Amniotic epithelial cell (primary cell): ENCODE measurements at places on chromosomes 7 and 10.

GRCh38 chr7:36281945-36282717 is 107.5 kb upstream of the ANLN start:
- peak; percentile 51 for DNase-seq

DNA sequence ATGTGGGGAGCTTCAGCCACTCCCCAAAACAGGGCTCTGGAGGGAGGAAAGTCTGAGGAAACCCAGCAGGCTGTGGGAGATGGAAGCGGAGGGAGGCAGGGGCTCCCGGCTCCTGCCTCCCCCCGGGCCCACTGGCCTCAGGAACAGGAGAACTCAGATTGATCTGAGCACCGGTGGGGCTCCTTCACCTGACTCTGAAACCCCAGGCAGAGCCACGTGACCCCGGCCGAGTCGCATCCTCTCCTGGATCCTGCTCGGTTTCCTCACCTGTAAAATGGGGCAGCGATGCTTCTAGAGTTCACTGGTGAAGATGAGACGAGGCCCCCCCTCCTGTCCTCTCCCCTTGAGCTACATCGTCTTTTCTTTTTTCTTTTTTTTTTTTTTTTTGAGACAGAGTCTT is 33.6 kb downstream of the TCERG1L start:
- DNase-seq: no peak

DNA sequence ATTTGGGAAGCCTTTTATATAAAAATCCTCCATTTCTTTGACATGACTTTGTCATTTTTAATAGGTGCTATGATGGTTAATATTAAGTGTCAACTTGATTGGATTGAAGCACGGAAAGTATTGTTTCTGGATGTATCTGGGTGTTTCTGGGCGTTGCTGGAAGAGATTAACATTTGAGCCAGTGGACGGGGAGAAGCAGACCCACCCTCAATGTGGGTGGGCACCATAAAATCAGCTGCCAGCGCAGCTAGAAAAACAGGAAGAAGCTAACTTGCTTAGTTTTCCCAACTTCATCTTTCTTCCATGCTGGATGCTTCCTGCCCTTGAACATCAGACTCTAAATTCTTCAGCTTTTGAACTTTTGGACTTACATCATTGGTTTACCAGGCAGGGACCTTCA is 1003.0 kb downstream of the SORCS3 start:
- DNase-seq: no peak

- DNase-seq: no peak
Observed at GRCh38 chr10:1638889-1639419, 98.4 kb downstream of the ADARB2 start.

- peak; percentile 25 for DNase-seq
Observed at GRCh38 chr7:98319176-98319575, 37.7 kb downstream of the BRI3 start.

GRCh38 chr7:96657347-96658021 is 52.2 kb downstream of the SEM1 start:
- no peak for DNase-seq

DNA sequence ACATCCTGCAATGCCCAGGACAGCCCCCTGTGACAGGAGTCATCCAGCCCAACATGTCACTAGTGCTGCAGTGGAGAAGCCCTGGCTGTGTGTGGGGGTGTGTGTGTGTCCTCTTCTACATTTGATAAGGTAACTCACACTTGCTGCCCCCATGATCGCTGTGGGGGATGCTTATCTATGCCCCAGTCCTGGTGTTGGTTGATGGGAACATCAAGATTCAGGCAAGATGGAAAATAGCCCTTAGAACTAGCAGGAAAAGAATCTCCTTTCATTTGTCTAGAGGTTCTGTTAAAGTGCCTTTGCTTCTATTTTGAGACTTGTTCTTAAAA is 52.4 kb downstream of the TCF7L2 start:
- no peak for DNase-seq

GRCh38 chr10:112131996-112132395 is 51.6 kb downstream of the GPAM start:
- DNase-seq: no peak

DNA sequence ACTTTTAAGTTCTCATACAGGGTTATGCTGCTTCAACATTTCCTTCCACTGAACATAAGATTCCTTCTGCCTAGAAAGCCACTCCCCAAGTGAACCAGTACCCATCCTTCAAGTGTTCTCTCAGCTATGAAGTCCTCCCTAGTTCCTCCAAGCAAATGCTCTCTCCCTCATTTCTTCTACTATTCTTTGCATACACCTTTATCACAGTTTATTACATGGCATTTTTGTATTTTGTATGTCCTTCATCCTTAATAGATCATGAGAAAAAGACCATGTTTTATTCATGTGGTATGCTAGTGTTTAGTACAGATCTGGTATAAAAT is 1.9 kb downstream of the SYPL1 start:
- DNase-seq: no peak

GRCh38 chr10:104144931-104145330 is 23.0 kb downstream of the SFR1 start:
- DNase-seq: no peak

GRCh38 chr10:104242545-104242944 is 10.4 kb upstream of the CFAP43 start:
- DNase-seq: no peak

GRCh38 chr7:79529214-79529880 is 75.9 kb upstream of the MAGI2 start:
- no peak for DNase-seq

DNA sequence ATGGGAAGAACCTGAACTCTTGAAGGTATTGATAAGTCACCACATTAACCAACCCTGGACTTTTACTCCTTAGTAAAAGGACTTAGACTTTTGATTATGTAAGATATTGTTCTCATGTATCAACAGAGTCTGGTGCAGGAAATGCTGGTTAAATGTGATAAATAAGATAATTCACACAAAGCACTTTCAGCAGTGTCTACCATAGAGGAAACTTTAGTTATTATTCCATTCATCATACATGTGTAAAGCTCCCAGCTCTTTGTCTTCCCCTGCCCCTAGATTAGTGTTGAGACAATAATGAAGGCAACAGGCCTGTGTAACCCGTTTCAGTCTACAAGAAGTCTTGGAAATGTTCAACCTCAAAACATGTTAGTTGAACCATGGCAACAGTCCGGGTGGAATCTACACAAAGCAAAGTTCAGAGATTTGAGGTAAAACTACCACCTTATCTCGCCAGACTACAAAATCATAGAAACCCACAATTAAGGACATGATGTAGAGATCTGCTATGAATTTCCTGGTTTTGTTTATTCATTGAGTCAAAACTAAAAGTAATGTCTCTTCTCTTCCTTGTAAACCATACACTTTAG is 109.9 kb upstream of the ADO start:
- no peak for DNase-seq

DNA sequence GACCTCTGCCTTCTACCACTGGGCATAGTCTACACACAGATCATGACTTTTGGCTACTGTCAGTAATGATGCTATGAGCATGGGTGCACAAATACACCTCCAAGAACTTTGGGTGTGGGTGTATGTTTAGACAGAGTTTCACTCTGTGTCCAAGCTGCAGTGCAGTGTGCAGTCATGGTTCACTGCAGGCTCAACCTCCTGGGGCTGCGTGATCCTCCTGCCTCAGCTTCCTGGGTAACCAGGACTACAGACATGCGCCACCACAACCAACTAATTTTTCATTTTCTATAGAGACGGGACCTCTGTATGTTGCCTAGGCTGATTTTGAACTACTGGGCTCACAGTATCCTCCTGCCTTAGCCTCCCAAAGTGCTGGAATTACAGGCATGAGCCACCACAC is 194.4 kb downstream of the NSUN6 start:
- DNase-seq: no peak

GRCh38 chr10:33047655-33048054 is 89.6 kb upstream of the ITGB1 start:
- no peak for DNase-seq
